Progenitor cell of endocrine pancreas (in vitro differentiated cells): ENCODE measurements at places on chromosomes 11 and 22. TPM values are rescaled to one million over a fixed set of nuclear protein-coding genes. Genes with fewer than 3 reads are reported as not detected.

DNA sequence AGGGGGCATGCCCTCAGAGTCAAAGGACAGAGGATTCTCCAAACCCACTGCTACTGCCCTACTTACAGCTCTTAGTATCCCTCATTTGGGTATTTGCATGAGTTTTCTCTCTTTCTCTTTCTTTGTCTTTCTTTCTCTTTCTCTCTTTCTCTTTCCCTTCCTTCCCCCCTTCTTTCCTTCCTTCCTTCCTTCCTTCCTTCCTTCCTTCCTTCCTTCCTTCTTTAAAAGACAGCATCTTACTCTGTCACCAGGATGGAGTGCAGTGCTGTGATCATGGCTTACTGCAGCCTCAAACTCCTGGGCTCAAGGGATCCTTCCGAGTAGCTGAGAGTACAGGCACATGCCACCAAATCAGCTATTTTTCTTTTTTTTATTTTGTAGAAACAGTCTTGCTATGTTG is 14.0 kb upstream of the MMP7 start:
- DNase-seq, result no peak

GRCh38 chr22:18056161-18056666 is 21.6 kb upstream of the PEX26 start:
- DNase-seq, result no peak

DNA sequence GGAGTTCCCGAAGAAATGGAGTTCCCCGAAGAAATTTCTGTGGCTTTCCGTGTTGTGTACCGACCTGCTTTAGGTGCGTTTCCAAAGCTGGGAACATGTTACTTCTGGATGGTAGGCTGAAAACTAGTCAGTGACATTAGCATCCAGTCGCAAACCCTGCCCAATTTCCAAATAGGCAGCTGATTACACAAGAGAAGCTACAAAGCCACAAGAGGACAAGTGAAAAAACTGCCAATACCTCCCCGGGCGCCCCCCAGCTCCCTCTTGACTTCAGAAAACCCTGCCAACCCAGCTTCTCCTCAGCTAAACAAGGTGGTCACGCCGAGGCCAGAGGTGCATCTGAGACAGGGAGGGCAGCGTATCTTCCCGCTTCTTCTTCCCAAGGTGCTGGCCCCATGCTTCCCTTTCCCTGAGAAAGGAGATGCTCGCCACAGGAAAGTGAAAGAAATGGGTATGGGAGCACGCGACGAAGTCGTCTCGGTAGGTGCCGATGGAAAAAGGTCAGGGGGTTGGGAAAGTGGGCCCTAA is 551 bp downstream of the AGBL2 start:
- DNase-seq, result no peak

The TOLLIP gene
- total RNA-seq, result 41.2 and 44.4 TPM in 2 replicates
